ENCODE measurements at places on chromosomes 11 and 22.

DNA sequence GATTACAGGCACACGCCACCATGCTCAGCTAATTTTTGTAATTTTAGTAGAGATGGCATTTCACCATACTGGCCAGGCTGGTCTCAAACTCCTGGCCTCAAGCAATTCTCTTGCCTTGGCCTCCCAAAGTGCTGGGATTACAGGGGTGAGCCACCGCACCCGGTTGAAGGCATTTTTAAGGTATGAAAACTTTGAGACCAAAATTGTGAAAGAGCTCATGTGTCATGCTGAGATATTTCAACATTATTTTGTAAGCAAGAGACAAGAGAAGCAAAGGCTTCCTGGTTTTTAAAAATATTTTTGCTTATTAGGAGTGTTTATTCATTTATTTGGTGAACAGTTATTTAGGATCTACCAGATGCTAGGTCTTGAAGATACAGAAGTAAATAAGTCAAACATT lies 6.8 kb downstream of the NHERF4 start:
- no peak for DNase-seq

DNA sequence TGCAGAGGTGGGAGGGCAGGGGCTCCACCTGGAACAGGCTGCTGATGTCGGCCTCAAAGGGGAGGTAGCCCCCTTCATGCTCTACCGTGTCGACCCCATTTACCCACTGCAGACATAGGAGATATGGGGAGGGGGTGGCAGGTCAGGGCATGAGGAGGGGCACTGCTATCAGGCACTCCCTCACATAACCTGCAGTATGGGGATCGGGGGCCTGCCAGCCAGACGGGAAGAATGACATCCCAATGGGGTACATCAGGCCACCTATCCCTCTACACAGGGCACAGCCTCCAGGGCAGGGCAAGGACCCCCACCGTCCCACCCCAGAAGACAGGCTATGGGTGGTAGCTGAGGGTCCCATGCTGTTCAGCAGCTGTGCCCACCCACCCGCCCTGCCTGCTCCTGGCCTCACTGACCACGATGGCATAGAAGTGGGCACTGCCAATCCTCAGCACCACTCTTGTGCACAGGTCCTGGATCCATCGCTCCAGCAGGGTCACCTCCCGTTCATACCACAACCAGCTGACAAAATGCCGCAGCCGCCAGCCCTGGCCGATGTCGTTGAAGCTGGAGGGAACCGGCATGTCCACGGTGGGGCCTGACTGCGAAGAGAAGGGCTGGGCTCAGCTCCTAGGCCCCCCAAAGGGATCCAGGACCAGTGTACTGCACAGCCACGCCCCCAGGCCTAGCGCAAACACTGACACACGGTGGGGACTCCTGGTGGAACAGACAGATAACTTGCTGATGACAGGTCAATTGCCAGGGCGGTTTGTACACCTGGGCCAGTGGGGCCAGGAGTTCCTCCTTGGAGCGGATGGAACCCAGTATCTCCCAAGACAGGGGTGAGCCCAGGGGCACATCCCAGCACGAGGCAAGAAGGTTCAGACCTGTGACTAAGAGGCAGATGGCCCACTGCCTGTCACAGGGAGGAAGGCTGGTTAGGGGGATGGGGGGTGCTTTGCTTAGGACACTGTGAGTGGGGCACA lies 24.1 kb downstream of the RGL4 start:
- DNase-seq, result no peak

GRCh38 chr11:96316869-96317268 lies 26.1 kb downstream of the MAML2 start:
- DNase-seq, result no peak

GRCh38 chr11:66316849-66317251 lies at the start of gene CD248:
TSS of gene CD248 (minus strand) at chr11:66317044. CDS start at chr11:66317027, 17 bp downstream.
- no peak for DNase-seq

DNA sequence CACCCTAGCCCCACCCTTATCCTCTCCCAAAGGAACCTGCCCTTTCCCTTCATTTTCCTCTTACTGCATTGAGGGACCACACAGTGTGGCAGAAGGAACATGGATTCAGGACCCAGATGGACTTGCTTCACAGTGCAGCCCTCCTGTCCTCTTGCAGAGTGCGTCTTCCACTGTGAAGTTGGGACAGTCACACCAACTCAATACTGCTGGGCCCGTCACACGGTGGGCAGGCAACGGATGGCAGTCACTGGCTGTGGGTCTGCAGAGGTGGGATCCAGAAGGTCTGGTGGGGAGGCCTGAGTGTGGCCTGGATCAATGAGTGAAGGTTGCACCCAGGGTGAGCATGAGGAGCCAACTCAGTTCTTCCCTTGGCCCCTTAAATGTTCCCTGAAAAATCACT lies 129.9 kb upstream of the B3GAT1 start:
- DNase-seq, result no peak

GRCh38 chr11:10326012-10326964 lies 21.4 kb downstream of the ADM start:
- no peak for DNase-seq

DNA sequence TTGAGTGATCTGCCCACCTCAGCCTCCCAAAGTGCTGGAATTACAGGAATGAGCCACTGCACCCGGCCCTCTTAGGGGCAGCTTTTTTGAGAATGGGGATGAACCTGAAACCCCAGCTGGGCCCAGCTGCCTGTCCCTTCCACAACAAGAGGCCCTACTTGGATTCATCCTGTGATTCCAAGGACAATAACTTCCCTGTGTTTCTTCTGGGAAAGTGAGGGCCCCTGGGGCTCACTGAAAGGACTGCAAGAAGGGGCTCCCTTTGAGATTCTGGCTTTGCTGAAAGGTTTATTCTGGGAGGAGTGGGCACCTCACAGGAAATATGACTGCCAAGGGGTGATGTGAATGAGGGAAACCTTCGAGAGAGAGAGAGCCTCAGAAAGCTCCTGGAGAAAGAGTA lies 12.3 kb upstream of the GNAZ start:
- DNase-seq, result no peak

Measured in Caki2 (cell line).